ENCODE measurements at places on chromosomes 3 and 15. TPM values are rescaled to one million over a fixed set of nuclear protein-coding genes. Genes with fewer than 3 reads are reported as not detected.

GRCh38 chr3:4708230-4708629 lies 215.1 kb downstream of the ITPR1 start:
- no peak for DNase-seq

GRCh38 chr15:87792250-87793040 lies 464.1 kb downstream of the NTRK3 start:
- no peak for DNase-seq

The LSMEM2 gene
- not detected for total RNA-seq

The SPINT1 gene
- total RNA-seq = 1.3 TPM

Measured in A172 (cell line).